ENCODE measurements at places on chromosomes 16 and 17.

- DNase-seq = no peak
Observed at GRCh38 chr16:58815181-58815888, 81.2 kb upstream of the GOT2 start.

GRCh38 chr16:50688867-50689266, 4.5 kb upstream of the NOD2 start:
- no peak for DNase-seq

DNA sequence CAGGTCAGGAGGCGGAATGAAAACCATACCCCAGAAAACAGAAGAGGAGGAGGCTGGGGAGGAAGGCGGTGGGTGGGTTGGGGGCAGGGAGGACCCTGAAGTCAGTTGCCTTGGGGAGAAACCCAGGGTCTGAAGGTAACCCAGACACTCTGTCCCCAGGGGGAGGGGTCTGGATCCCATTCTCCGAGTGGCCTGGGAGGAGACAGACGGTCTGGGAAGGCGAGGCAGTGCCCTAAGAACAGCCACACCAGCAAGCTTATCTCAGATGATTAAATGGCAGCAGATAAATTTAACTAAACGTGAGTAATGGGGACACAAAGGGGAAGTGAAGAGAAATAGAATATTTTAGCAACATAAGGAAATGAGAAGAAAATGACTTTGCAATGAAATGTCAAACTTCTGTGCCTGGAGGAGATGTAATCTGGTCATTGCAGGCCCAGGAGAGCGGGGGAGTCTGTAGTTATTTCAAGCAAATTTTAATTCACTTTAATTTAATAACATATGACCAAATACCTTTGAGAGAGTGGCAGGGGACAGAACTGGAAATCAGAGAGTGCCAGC, 21.4 kb upstream of the ZFP90 start:
- DNase-seq = no peak

- peak; percentile 42 for DNase-seq
Observed at GRCh38 chr16:58678716-58679115, 5.9 kb downstream of the SLC38A7 start.

DNA sequence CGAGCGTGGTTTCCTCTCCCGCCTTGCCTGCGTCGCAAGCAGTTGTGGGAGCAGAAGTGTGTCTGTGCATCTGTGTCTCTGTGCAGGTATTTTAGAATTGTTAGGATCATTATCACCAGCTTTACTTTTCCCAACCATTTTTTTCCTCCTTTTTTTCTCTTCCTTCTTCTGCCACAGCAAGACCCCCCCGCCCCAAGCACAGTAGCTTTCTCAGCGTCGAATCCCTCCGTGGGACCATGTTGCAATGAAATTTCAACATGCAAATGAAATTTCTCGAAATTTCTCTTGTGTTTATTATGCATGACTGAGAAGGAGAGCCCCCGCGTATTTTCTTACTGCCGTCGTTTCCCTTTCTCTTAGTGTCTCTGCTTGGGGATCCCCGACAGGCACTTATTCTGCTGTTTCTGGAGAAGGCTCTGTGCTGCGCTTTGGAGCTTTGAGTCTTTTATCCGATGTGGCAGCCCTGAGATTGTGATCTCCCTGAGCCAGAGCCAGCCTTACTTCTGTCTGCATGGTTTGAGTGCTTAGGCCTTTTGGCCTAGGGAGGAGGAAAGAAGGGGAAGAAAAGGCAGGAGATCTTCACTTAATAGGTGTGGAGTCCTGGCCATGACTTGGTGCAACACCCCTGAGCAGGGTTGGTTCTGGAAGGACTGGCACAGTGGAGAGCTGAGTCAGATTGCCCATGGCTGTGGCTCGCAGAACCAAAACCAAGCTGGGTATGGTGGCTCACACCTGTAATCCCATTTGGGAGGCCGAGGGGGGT, 5.0 kb downstream of the ARMC7 start:
- no peak for DNase-seq

DNA sequence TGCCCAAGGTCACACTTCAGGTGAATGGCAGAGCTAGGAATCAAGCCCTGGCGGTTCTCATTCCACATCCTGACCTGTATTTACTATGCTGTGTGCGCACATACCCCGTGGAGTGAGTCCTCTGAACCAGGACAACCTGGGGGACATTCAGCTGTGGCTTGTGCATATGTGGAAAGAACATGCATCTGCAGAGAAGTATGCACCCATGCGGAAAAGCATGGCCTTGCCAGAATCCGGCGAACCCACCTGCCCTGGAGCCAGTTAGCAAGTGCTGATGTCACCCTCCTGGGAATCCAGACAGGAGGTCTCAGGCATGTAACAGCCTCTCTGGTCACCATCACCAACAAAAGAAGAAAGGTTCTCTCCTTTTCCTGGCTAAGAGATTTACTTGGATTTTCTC, 1.9 kb downstream of the RASL10B start:
- no peak for DNase-seq

DNA sequence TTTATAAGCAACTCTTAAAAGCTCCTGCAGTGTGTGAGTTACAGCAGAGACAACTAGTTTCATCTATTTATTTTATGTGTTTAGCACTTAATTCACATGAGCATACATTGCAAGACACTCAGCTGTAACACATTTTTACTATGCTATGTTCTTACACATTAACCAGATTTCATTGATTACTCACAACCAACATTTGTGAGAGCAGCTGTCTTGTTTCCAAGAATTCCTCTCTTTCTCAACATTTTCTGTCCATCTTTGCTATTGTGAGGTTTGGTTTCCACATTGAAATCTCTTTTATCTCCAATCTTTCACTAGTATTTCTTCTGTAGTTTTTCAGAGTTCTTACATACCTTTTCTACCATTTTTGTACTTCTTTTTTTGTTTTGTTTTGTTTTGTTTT, 51.2 kb downstream of the COPRS start:
- DNase-seq = no peak

DNA sequence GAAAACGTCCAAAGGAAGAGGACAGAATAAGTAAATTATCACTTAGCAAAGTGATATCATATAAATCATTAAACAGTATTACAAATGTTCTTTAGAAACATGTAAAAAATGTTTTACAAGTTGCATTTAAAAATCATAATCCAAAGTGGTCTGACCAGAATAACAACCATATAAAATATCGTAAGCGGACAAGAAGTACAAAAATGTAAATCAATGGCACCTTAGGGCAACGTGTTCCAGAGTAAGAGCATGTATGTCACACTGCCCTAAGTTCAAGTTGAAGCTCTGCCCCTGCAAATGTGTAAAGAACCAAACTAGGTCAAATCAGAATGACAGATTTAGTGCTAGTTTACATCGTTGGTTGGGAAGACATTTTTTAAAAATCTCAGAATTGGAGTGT, 11.4 kb downstream of the USP31 start:
- no peak for DNase-seq

- no peak for DNase-seq
Observed at GRCh38 chr16:70768203-70768580, 32.8 kb downstream of the VAC14 start.

DNA sequence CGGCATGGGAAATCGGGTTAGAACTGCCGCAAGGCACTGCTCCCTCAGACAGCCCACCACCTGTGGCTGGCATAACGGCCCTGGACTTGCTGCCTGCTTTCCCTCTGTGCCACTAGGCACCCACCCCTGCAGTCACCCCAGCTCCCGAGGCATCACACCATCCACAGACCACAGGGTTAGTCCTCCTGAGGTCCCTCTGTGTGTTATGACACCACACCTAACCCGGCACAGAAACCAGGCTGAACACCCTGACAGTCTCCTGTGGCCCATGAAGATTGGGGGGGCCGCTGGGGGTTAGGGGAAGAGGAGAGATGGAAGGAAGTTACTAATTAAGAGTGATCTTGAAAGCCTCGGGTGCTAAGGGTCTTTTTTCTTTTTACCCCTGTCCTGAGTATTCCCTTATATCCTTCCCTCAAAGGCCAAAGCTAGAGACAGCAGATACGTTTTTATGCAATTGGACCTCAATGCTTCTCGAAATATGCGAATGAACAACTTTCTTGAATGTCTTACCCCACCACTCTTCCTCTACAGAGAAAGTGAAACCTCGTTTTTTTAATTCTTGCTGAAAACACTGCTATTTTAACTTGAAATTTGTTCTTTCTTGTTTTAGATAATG, 7.0 kb downstream of the CYTH1 start:
- no peak for DNase-seq

DNA sequence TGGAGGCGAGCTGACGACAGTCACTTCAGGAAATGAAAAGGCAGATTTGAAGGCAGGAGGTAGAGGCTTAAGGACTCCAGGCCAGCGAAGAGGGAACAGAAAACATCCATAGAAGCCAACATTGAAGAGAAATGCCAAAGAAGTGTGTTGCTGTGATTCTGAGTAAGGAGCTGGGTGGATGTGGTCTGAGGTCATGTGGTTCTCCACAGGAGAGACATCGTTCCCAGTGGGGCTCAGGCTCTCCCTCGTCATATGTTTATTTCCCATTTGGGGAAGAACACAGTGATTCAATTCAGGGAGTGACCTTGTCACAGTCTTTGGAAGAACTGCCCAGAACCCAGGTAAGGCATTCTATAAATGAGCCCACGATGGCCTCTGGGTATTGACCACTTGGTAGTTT, 6.6 kb upstream of the PMP22 start:
- DNase-seq = no peak

DNA sequence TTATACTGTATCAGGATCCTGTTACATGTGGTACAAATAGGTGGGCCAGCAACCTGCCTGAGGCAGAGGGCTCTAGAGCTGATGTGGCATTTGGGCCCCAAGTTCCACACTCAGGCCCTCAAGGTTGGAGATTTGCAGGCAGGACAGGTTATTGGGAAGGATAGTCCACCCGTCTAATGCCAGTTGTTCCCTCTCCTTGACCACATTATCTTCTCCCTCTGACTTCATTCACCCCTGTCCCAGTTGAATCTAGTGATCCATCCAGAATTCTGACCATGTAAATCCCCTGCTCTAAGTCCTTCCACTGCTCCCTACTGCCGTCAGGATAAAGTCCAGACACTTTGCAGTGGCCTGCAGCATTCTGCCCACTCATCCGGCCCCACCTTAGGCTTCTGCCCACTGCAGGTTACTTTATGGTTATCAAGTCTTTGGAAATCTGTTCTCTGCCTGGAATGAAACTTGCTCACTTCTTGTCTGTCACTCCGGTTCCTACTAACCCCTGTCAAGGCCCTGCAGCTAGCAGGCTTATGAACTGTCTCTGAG, 1.9 kb upstream of the NFATC3 start:
- DNase-seq = no peak

DNA sequence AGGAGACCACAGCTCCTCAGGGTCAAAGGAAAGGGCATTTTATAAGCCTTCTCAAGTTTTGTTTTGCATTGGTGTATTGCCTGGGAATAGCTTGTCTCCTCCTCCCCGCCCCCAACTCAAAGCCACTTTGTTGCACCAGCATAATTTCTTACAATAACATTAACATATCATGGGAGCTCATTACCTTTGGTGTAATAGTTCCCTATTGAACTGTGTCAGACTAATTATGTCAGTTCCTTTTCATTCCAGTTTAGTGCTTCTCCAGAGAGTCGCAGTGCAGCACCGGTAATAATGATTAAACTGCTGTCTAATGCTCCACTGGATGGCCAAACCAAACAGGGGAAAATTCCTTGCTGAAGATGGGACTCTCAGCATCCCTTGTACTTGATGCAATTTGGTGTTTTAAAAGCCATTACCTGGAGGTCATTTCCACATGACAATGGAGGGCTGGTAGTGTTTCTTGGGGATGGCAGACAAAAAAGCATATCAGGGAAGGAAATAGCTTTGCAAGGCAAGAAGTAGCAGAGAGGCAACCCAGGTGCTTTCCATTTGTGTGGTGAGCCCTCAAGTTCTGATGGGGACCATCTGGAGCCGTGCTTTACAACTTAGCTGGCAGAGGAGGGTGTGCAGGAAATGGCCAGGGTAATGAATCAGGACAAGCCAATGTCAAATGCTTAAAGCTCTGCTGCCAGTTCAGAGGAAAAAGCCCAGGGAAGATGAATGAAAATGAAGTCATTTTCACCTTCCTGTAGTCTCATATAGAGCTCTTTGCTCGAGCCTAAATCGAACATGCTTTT, 91.5 kb upstream of the NLRP1 start:
- no peak for DNase-seq

DNA sequence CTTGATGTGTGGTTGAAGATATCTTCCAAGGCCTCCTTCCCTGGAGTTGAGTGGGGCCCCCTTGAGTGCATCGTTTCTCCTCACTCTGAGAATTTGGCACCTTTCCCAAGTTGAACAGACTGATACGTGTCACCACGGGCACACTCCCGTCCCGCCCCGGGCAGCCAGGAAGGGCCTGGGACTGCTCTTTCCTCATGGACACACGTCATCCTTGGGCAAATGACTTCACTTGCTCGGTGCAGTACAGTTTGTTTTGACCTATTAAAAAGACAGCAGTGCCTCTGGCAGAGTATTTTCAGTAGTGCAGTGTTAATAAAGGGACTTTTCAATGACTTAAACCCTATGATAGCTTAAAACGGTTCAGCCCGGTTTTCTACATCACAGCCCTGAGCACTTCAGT, 59.9 kb downstream of the SEC14L1 start:
- peak; percentile 27 for DNase-seq

GRCh38 chr16:27225536-27226360, 22.4 kb downstream of the KDM8 start:
- no peak for DNase-seq

DNA sequence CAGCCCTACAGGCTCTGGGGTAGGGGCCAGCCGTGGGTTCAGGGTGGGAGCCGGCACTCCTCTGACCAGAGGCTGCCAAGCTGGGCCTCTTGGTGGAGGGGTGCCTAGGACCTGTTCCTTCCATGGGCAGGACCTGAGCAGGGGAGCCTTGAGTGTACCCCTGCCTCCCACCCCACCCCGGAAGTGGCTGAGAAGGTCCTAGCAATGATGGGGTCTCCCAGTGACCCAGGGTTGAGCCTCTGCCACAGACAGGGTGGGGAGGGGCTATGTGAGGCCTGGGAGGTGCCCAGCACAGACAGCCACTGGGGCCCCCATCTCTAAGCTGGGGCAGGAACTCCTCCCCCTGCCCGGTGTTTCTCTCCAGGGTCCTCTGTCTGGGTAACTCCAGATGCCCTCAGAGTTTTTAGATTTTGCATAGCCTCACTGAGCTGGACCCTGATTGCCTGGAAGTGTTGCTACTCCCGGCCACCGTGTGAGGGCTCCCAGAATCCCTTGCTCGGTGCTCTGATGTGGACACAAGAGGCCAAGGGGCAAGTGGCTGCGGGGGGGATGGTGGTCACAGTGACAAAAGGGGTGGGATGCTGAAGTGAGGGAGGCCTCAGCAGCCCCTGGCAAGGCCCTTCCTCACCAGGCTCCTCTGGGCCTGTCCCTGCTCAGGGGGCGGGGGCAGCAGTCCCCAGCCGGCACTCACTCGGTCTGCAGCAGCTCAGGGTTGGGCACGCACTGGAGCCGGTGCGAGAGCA, 6.4 kb upstream of the MTSS2 start:
- no peak for DNase-seq

DNA sequence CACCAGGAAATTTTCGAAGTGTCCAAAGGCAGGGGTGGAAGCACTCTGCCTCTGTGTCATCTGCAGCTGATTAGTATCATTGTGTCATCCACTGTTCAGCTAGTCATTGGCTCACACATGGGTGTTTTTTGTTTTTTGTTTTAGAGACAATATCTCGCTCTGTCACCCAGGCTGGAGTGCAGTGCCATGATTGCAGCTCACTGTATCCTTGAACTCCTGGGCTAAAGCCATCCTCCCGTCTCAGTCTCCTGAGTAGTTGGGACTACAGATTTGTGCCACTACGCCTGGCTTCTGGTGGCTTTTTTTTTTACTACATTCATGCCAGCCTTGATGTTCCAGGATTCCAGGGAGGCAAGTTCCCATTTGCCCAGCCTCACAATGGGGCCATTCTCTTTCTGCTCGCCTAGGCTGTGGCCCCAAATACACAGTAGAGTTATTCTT, 32.5 kb upstream of the MYO18A start:
- DNase-seq = no peak

- no peak for DNase-seq
Observed at GRCh38 chr17:37417852-37418251, 11.2 kb downstream of the TADA2A start.

- DNase-seq = peak; percentile 28
Observed at GRCh38 chr16:1057252-1057932, 15.2 kb upstream of the SSTR5 start.
